PC-9 (cell line): ENCODE measurements at places on chromosomes 13 and 19.

- H3K36me3 ChIP-seq, result no peaks in the 10 kb centered on the region
- H3K27ac ChIP-seq, result no peak overlapping the region
- no peak for DNase-seq
- H3K4me1 ChIP-seq, result peaks cover 49% of the 10 kb centered on the region
- H3K27me3 ChIP-seq, result no peaks in the 10 kb centered on the region
Observed at GRCh38 chr19:47725759-47726401, 12.7 kb downstream of the EHD2 start.

- peak; percentile 81 for DNase-seq
- no peaks in the 10 kb centered on the region for H3K36me3 ChIP-seq
- peak overlapping the region; percentile 46 for H3K27ac ChIP-seq
- no peaks in the 10 kb centered on the region for H3K27me3 ChIP-seq
Observed at GRCh38 chr19:1017115-1017905, 3.6 kb downstream of the TMEM259 start.

- no peak overlapping the region for H3K27ac ChIP-seq
- DNase-seq, result no peak
- no peaks in the 10 kb centered on the region for H3K27me3 ChIP-seq
Observed at GRCh38 chr13:79096099-79096498, 310.0 kb downstream of the RBM26 start.

- H3K36me3 ChIP-seq, result no peaks in the 10 kb centered on the region
- H3K4me1 ChIP-seq, result no peaks in the 10 kb centered on the region
- no peak overlapping the region for H3K4me3 ChIP-seq
- no peak overlapping the region for H3K27ac ChIP-seq
- H3K27me3 ChIP-seq, result no peaks in the 10 kb centered on the region
Observed at GRCh38 chr13:67137044-67137735, 92.9 kb downstream of the PCDH9 start.

GRCh38 chr19:38224014-38224862 lies at the start of gene DPF1:
DPF1 (minus strand) TSS chr19:38224222; CDS start chr19:38224142, 80 bp downstream.
- peak; percentile 65 for DNase-seq
- peaks cover 14% of the 10 kb centered on the region; the same call in 1 of the 2 replicates for H3K27me3 ChIP-seq
- H3K36me3 ChIP-seq, result no peaks in the 10 kb centered on the region

- no peaks in the 10 kb centered on the region for H3K36me3 ChIP-seq
- H3K27ac ChIP-seq, result no peak overlapping the region
- no peaks in the 10 kb centered on the region for H3K4me1 ChIP-seq
- no peak for DNase-seq
- H3K4me3 ChIP-seq, result no peak overlapping the region
- no peaks in the 10 kb centered on the region for H3K27me3 ChIP-seq
Observed at GRCh38 chr19:33424181-33424580, 50.7 kb downstream of the CEBPG start.

GRCh38 chr19:42401365-42402303 lies 11.5 kb upstream of the CNFN start:
- H3K4me1 ChIP-seq, result peaks cover 8% of the 10 kb centered on the region
- DNase-seq, result peak; percentile 38
- no peak overlapping the region for H3K4me3 ChIP-seq

DNA sequence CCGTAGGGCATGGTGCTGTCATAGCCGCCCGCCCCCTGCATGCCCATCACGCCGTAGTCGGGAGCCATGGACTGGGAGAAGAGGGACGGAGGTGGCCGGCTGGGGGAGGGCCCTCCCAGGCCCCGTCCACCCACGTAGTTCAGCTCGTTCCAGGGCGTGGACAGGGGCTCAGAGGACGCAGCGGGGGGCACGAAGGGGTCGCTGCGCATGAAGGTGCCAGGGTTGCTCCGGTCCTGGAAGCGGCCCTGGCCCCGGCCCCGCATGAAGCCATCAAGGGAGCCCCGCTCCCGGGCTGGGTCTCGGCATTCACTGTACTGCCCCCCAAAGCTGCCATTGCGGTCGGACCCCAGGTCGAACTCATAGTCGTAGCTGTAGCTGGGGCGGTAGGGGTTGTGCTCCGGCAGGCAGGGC lies 6.7 kb downstream of the AKAP8 start:
- H3K36me3 ChIP-seq, result peaks cover 34% of the 10 kb centered on the region; the same call in 1 of the 2 replicates
- no peak for DNase-seq
- no peak overlapping the region for H3K4me3 ChIP-seq
- peaks cover 13% of the 10 kb centered on the region for H3K4me1 ChIP-seq
- H3K27me3 ChIP-seq, result no peaks in the 10 kb centered on the region

DNA sequence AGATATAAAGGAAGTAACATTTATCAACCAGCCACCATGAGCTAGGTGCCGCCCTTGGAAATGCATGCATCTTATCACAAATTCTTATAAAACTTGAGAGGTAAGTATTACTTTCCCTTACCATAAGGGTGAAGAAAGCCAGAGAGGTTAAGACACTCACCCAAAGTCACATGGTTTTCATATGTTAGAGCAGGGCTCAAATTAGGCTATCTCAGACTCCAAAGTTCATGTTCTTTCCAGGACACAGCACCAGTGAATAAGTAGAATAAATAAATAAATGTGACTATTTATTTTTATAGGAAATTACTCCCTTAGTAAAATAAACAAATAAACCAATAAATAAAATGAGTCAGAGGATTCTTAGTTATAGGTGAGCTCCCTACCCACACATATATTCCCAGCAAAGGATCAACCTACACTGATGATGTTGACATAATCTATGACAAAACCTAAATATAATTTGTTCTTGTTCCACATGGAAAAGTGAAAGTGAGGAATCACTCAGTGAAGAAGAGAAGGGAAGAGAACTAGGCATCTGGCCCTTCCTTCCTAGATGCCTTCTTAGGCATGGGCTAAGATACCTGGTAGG lies 27.2 kb downstream of the SPRY2 start:
- DNase-seq, result peak; percentile 43
- no peaks in the 10 kb centered on the region for H3K36me3 ChIP-seq
- H3K4me3 ChIP-seq, result no peak overlapping the region
- no peak overlapping the region for H3K27ac ChIP-seq
- no peaks in the 10 kb centered on the region for H3K27me3 ChIP-seq

- DNase-seq, result peak; percentile 26
- no peaks in the 10 kb centered on the region for H3K4me1 ChIP-seq
- H3K27me3 ChIP-seq, result no peaks in the 10 kb centered on the region
- H3K27ac ChIP-seq, result no peak overlapping the region
Observed at GRCh38 chr13:46831588-46832194, 34.7 kb upstream of the ESD start.

DNA sequence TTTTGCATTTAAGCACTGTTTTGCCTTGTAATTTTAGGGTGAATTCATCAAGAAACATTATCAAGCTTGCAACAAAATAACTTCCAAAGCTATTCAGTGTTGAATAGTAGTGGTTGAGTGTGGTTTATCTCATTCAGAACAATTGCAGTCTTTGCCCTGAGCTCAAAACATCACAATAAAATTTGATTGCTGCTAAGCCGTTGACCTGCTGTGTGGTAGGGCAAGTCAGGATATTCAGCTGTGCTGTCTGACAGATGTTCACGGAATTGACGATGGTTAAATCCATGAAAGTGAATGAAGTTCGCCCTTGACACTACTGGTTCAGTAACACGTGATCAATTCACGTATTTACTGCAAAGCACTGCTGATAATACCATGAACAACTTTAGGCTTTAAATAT lies 66.9 kb downstream of the GJA3 start:
- no peaks in the 10 kb centered on the region for H3K27me3 ChIP-seq
- no peaks in the 10 kb centered on the region for H3K36me3 ChIP-seq
- H3K4me3 ChIP-seq, result no peak overlapping the region
- H3K27ac ChIP-seq, result no peak overlapping the region

GRCh38 chr13:95289020-95289444 lies 12.2 kb downstream of the ABCC4 start:
- no peak overlapping the region for H3K27ac ChIP-seq
- H3K4me3 ChIP-seq, result no peak overlapping the region
- no peaks in the 10 kb centered on the region for H3K27me3 ChIP-seq
- no peaks in the 10 kb centered on the region for H3K4me1 ChIP-seq
- no peaks in the 10 kb centered on the region for H3K36me3 ChIP-seq

DNA sequence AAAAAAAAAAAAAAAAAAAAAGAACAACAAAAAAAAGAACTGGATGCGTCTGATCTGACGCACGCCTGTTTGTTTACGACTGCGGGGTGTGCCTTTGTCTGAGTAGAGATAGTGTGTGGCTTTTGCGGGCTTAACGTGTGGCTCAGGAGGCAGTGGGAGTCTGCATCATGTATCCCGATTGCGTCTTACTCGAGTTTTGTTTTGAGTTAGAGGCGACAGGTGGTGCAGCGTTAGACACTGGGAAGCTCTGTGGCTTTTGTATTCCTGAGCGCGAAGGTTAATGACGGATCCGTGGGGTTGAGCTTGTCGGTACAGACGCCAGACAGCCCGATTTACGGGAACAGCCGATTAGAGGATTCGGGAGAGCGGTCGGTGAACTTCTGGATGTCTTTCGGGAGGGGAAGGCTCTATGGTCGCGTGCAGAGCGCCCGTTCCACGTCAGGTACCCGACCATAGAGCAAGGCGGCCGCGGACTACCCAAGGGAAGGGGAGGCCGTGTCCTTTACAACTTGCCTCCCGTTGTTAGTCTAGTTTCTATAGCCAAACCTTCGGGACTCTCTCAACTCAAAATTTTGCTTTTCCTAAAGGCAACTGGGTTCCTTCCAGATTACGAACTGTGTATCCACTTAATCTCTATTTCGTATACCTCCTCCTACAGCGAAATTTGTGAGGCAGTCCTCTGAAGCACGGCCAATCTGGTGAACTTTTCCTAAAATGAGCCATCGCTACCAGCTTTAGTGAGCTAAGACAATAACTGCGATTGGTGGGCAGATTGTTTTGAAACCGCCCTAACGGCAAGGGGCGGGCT lies 926 bp upstream of the HNRNPUL1 start:
- H3K36me3 ChIP-seq, result peaks cover 2% of the 10 kb centered on the region
- peak overlapping the region; percentile 79 for H3K27ac ChIP-seq
- no peak for DNase-seq
- peak overlapping the region; percentile 85 for H3K4me3 ChIP-seq

- peaks cover 20% of the 10 kb centered on the region; the same call in 1 of the 2 replicates for H3K4me1 ChIP-seq
- no peak overlapping the region for H3K4me3 ChIP-seq
- no peaks in the 10 kb centered on the region for H3K36me3 ChIP-seq
- H3K27me3 ChIP-seq, result no peaks in the 10 kb centered on the region
- DNase-seq, result no peak
Observed at GRCh38 chr19:4859697-4860096, 7.8 kb downstream of the PLIN3 start.

DNA sequence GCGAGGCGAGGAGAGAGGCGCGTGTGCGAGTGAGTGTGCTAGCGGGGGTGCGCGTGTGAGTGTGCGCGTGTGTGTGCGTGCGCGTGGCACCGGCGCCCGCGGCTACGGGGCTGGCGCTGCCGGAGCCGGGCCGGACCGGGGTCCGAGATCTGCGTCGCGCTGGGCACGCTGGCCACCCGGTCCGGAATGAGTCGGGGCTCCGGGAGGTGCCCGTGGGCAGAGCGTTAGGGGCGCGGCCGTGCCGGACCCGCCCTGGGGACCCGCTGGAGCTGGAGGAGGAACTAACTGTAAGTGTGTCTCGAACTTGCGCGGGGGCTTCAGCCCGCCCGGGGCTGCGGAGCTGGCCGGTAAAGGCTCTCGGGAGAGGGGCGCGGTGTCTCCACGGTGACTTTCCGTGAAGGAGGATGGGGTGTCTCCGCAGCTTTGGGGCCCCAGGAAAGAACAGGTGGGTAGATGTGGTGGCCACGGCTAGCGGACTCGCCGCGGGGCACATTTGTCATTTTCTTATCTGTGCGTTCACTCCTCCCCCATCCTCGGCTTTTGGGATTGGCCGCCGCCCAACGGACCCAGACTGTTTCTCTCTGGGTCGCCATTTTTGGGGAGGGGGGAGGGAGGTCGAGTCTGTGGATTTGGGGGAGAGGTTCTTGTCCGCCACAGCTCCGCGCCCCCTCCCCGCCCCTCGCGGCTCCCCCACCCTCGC lies 10.1 kb upstream of the SOX1 start:
- H3K27me3 ChIP-seq, result peaks cover 70% of the 10 kb centered on the region
- H3K4me1 ChIP-seq, result no peaks in the 10 kb centered on the region
- no peaks in the 10 kb centered on the region for H3K36me3 ChIP-seq
- H3K27ac ChIP-seq, result no peak overlapping the region
- no peak overlapping the region for H3K4me3 ChIP-seq
- DNase-seq, result no peak

GRCh38 chr13:45447050-45447661 lies 17.6 kb upstream of the COG3 start:
- H3K27me3 ChIP-seq, result peaks cover 21% of the 10 kb centered on the region
- no peaks in the 10 kb centered on the region for H3K36me3 ChIP-seq
- H3K27ac ChIP-seq, result no peak overlapping the region
- H3K4me1 ChIP-seq, result no peaks in the 10 kb centered on the region
- H3K4me3 ChIP-seq, result no peak overlapping the region

- no peaks in the 10 kb centered on the region for H3K4me1 ChIP-seq
- no peak overlapping the region for H3K4me3 ChIP-seq
- H3K36me3 ChIP-seq, result no peaks in the 10 kb centered on the region
- DNase-seq, result no peak
Observed at GRCh38 chr19:41106177-41106576, 8.1 kb upstream of the CYP2F1 start.

DNA sequence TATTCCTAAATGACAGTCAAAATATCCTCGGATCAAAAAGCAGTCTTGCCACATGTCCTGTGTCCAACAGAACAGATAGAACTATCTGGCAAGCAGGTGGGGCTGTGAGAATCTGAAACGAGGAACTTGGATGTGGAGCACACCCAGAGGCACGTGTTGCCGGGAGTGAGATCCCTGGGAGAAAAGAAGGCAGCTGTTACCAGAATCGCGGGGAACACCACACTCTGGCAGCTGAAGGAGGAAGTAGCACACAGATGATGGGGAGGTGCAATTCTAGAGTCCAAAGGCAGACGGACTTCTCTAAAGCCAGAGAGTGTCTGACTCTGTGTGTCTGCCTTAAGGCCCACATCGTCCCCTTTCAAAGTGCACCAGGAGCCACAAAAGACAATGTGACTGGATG lies 22.3 kb downstream of the SLC7A1 start:
- H3K4me3 ChIP-seq, result no peak overlapping the region
- H3K27me3 ChIP-seq, result no peaks in the 10 kb centered on the region
- 0 out of 2 replicates have a peak, but pooled peaks cover 4% of the 10 kb centered on the region for H3K36me3 ChIP-seq
- no peak overlapping the region for H3K27ac ChIP-seq

- H3K36me3 ChIP-seq, result no peaks in the 10 kb centered on the region
- no peak overlapping the region for H3K4me3 ChIP-seq
- no peak overlapping the region for H3K27ac ChIP-seq
- H3K4me1 ChIP-seq, result no peaks in the 10 kb centered on the region
- DNase-seq, result no peak
Observed at GRCh38 chr13:111020021-111020420, 95.1 kb upstream of the ARHGEF7 start.

DNA sequence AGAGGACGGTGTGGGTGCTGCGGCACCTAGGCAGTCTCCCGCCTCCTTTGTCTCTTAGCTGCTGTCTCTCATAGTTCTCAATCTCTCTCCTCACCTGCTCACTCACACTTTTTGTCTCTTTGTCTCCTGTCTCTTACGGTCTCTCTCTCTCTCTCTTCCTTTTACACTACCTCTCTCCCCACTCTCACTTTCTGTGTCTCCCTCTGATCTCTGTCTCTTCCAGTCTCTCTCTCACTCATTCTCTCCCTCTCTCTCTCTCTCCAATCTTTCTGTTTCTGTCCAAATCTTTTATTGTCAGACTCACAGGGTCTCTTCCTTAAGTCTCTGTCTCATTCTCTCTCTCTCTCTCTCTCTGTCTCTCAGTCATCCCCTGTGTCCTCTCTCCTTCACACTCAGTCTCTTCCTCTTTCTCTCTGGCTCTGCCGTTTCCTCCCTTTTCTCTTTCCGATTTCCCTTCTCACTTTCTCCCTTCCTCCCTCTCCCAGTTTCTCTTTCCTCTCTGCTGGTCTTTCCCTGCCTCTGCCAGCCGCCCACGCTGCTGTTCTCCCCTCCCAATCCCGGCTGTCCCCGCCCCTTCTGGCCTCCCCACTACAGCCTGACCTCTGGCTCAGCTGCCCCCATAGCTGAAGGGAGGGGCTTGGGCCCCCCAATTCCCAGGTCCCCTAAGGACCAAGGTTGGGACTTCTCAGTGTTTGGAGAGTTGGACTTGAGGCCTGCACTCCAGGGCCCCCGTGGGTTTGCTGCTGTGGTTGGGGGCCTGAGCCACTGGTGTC lies at the start of gene PLEKHA4:
TSS of gene PLEKHA4 (minus strand) at position 504 of the 773 bp plus-strand sequence. CDS start 997 bp downstream, outside the sequence.
- H3K27me3 ChIP-seq, result peaks cover 35% of the 10 kb centered on the region
- H3K36me3 ChIP-seq, result peaks cover 3% of the 10 kb centered on the region
- no peaks in the 10 kb centered on the region for H3K4me1 ChIP-seq
- no peak within 1 kb of the TSS for H3K27ac ChIP-seq
